ENCODE measurements at places on chromosomes 2 and 18. TPM values are rescaled to one million over a fixed set of nuclear protein-coding genes. Genes with fewer than 3 reads are reported as not detected.
A peak's percentile ranks its signal among the peaks of the same experiment; 100 is the strongest.

The CYP27A1 gene
- 6.7 TPM for total RNA-seq

The PRSS56 gene
- total RNA-seq: not detected

The INHBB gene
- total RNA-seq: 3.2 TPM

The DNAJC5G gene
- total RNA-seq: 1.2 TPM

The HOXD4 gene
- not detected for total RNA-seq

DNA sequence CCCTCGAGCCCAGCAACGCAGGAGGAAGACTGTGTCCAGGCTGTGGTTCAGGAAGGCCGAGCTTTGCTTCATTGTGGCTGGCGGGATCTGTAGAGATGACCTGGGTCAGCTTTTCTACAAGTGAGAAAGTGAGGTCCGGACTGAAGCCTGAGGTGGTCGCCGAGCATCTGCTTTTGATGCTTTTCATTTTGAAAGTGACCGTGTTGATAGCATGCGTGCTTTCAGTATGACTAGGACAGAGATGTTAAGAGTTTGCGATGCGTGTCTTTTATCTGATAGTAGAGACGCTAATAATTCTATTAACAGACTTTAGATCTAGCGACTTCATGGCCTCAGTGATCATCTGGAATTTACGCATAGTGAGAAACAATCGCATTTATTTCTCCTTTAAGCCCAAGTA is 28.1 kb downstream of the CTDP1 start:
- H3K27me3 ChIP-seq: no peaks in the 10 kb centered on the region
- H3K27ac ChIP-seq: no peak overlapping the region
- H3K4me1 ChIP-seq: no peaks in the 10 kb centered on the region
- DNase-seq: no peak
- H3K36me3 ChIP-seq: peaks cover 72% of the 10 kb centered on the region
- H3K4me3 ChIP-seq: no peak overlapping the region

GRCh38 chr2:328761-329160 is 40.9 kb upstream of the ALKAL2 start:
- H3K27me3 ChIP-seq: peaks cover 28% of the 10 kb centered on the region
- no peaks in the 10 kb centered on the region for H3K36me3 ChIP-seq
- H3K4me3 ChIP-seq: no peak overlapping the region
- no peak for DNase-seq

- no peak overlapping the region for H3K4me3 ChIP-seq
- no peaks in the 10 kb centered on the region for H3K36me3 ChIP-seq
- peaks cover 4% of the 10 kb centered on the region for H3K4me1 ChIP-seq
- no peak for DNase-seq
These were observed 491.2 kb downstream of the PIK3C3 start for GRCh38 chr18:42446195-42446594.

GRCh38 chr2:30287190-30287840 is 56.0 kb downstream of the LBH start:
- H3K4me3 ChIP-seq: no peak overlapping the region
- no peak overlapping the region for H3K27ac ChIP-seq
- peaks cover 5% of the 10 kb centered on the region for H3K4me1 ChIP-seq
- DNase-seq: no peak
- H3K27me3 ChIP-seq: no peaks in the 10 kb centered on the region

DNA sequence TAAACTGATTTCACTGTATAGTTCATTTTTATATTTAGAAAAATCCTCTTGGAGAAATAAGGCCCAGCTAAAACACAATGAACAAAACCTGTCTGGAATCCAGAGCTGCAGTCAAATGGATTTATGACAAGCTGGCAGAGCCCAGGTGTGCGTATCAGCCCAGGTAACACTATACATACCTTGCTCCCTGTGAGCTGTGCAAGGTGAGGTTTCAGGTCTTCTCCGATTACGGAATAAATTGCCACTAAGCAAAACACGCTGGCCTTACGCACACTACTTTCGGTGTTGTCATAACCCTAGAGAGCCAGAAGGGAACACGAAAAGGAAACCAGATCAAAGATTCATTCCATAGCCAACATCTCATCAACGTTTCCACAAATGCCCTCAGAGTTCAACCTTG is 61.9 kb upstream of the TFCP2L1 start:
- no peak for DNase-seq
- H3K4me3 ChIP-seq: no peak overlapping the region
- peaks cover 96% of the 10 kb centered on the region for H3K36me3 ChIP-seq

GRCh38 chr2:154704991-154705390 is 6.5 kb downstream of the KCNJ3 start:
- no peaks in the 10 kb centered on the region for H3K4me1 ChIP-seq
- H3K36me3 ChIP-seq: no peaks in the 10 kb centered on the region
- peaks cover 3% of the 10 kb centered on the region for H3K27me3 ChIP-seq
- no peak for DNase-seq
- no peak overlapping the region for H3K27ac ChIP-seq

DNA sequence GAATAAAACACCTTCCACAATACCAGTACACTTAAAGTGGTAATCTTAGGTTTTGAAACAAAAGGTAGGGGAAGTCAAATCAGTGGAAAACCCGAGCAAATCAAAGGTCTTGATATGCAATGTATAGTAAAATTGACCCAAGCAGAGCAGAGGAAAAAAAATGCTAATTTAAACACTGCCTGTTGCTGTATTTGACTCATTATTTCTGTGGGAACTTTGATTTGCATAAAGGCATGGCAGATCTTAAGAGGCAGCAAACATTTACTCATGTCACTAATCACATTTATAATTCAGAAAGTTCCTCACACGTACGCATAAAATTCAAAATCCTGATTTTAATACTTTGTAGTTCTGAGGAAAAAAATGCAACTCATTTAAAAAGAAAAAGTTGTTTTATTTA is 64.4 kb downstream of the IKZF2 start:
- peak overlapping the region; percentile 59 for H3K27ac ChIP-seq
- no peak overlapping the region for H3K4me3 ChIP-seq
- peaks cover 21% of the 10 kb centered on the region for H3K4me1 ChIP-seq
- H3K27me3 ChIP-seq: no peaks in the 10 kb centered on the region
- no peaks in the 10 kb centered on the region for H3K36me3 ChIP-seq

GRCh38 chr2:177604271-177605065 is 211.9 kb downstream of the AGPS start:
- H3K4me3 ChIP-seq: no peak overlapping the region
- no peaks in the 10 kb centered on the region for H3K36me3 ChIP-seq
- peaks cover 1% of the 10 kb centered on the region for H3K4me1 ChIP-seq

DNA sequence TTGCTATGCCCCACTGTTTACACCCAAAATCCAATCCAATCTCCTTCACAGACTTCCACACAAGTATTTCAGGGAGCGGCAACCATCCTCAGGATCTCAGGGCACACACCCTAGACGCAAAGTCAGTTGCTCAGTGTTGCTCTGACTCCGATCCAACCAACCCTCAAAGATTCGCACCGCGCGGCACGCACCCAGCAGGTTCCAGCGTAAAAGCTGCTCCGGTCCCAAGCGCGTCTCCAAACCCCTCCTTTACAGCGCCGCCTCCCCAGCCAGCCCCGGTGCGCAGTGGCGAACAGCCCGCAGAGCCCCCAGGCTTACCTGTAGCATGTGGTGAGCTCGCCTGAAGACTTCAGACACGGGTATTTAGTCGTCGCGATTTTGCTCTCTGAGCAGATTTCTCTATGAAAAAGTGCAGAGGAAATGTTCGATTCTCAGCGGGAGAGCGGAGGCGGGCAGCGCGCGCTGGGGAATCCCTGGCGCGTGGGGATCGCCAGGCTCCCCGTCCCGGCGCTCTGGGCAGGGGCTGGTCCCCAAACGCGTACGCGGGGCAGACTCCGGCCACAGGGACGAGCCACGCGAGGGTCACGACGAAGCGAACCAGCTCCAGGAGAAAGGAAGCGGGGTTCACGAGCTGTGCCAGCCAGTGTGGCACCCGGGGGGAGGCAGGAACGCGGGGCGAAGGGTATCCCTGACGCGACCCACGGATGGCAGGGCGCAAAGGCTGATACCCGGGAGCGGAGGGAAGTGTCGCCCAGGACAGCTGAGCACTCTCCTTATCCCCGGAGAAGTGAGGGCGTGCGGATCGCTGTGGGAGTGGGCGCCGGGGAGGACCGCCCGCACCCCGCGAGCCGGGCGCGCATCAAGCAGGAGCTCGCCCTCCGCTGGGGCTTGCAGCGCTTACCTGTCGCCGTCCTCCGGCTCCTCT is 650 bp downstream of the CCBE1 start:
- H3K4me1 ChIP-seq: peaks cover 26% of the 10 kb centered on the region
- peak; percentile 15 for DNase-seq
- peaks cover 65% of the 10 kb centered on the region for H3K27me3 ChIP-seq
- no peaks in the 10 kb centered on the region for H3K36me3 ChIP-seq
- no peak overlapping the region for H3K27ac ChIP-seq

- peak overlapping the region; percentile 60 for H3K27ac ChIP-seq
- DNase-seq: no peak
- H3K4me3 ChIP-seq: no peak overlapping the region
- no peaks in the 10 kb centered on the region for H3K36me3 ChIP-seq
- peaks cover 19% of the 10 kb centered on the region for H3K4me1 ChIP-seq
These were observed 111.3 kb upstream of the SLC14A2 start for GRCh38 chr18:45503990-45504389.

- H3K36me3 ChIP-seq: no peaks in the 10 kb centered on the region
- H3K27ac ChIP-seq: no peak overlapping the region
- no peak for DNase-seq
- H3K4me3 ChIP-seq: no peak overlapping the region
- H3K4me1 ChIP-seq: no peaks in the 10 kb centered on the region
- peaks cover 41% of the 10 kb centered on the region for H3K27me3 ChIP-seq
These were observed 9.7 kb downstream of the GPR55 start for GRCh38 chr2:230915319-230915718.

DNA sequence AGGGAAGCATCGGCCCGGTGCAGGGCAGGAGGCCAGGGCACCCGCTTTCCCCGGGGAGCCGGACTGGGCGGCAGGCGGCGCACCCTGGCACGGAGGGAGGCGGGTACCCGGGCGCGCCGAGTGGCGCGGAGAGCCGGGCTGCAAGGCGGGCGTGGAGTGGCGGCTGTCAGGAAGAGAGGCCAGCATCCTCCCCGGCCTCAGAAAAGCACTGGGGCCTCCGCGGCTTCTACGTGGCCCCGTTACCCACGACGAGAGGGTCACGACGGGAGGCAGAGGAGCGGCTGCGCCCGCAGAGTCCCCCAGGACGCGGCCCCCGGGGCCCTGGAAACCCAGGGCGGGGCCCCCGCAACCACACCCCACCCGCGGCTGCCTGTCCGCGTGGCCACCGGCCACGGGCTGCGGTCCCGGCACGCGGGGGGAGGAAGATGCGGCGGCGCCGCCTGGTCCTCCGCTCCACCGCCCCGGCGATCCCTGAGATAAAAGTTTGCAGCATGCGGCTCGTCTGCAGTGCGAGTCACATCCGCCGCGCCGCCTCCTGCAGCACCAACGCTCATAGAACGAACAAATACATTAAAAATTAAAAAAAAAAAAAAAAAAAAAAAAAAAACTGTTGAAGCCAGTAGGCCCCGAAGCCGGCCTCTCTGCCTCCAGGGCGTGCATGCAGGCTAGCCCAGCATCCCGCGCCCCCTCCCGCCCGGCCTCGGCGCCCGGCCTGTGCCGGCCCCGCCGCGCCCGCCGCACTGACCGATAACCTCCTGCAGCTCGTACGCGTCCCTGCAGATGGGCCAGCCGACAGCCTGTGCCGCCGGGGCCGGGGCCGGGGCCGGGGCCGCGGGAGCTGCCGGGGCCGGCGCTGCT is 683 bp downstream of the STK39 start:
- H3K27ac ChIP-seq: peak overlapping the region; percentile 90
- H3K27me3 ChIP-seq: no peaks in the 10 kb centered on the region
- peaks cover 46% of the 10 kb centered on the region for H3K4me1 ChIP-seq
- no peaks in the 10 kb centered on the region for H3K36me3 ChIP-seq
- H3K4me3 ChIP-seq: peak overlapping the region; percentile 89

DNA sequence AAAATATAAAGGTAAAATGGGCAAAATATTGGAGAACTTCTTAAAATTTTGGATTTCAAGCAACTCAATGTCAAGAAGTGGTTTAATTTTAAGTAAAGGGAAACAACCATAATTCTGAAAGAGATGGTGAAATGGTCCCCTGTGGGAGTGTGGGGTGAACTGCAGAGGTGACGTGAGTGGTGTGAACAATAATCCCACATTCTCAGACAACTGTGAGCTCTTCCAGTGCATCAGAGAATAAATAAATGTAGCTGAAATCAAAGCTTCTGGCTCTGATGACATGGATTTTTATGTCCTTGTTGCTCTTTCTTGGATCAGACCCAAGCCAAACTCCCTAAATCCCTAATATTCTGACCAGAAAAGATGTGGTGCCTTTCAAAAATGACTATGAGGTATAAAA is 672.7 kb downstream of the ZEB2 start:
- no peaks in the 10 kb centered on the region for H3K27me3 ChIP-seq
- no peak for DNase-seq

All from left ventricle myocardium inferior (tissue), 1 donor.